ENCODE measurements at places on chromosomes 16 and 17. TPM values are rescaled to one million over a fixed set of nuclear protein-coding genes. Genes with fewer than 3 reads are reported as not detected.

The CHST4 gene
- 0.16 TPM for total RNA-seq

The PPY gene
- total RNA-seq: not detected

The SOCS1 gene
- total RNA-seq: 2.8 TPM

The MYH2 gene
- 0.56 TPM for total RNA-seq

The ASPA gene
- 0.56 TPM for total RNA-seq

The TMEM100 gene
- 0.76 TPM for total RNA-seq

All from esophagus mucosa (tissue), 1 donor.